ENCODE measurements at places on chromosomes 16 and 17.
A peak's percentile ranks its signal among the peaks of the same experiment; 100 is the strongest.

GRCh38 chr16:89092013-89092412 lies 1.6 kb upstream of the ACSF3 start:
- no peak for DNase-seq

GRCh38 chr17:50919321-50920040 lies 53.3 kb upstream of the TOB1 start:
- peak; percentile 94 for DNase-seq

DNA sequence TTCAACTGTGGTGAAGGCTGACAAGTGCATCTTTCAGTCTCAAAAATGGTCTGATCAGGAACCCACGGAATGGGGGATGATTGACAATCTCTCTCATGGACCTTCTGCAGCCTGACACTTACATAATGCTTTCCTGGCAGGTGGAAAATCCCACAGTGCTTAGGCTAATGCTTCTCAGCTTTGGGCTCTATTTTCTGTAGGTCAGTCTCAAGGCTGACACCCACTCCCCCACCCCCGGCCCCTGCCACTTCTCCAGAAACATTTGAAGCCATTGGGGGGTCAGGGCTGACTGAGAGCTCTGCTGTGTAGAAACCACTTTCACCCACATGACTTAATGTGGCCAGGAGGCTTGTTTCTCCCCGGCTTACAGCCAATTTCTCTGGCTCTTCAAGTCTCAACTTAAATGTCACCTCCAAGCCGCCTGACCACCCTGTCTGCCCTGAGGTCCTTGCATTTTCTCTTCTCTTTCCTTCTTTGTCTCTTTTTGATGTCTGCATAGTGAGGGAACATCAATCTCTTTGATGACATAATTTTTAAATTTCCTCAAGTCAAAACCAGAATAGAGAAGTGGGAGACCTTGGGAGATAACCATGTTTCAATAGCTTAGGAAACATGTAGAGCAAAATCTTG lies 16.7 kb upstream of the IRF8 start:
- DNase-seq, result no peak

DNA sequence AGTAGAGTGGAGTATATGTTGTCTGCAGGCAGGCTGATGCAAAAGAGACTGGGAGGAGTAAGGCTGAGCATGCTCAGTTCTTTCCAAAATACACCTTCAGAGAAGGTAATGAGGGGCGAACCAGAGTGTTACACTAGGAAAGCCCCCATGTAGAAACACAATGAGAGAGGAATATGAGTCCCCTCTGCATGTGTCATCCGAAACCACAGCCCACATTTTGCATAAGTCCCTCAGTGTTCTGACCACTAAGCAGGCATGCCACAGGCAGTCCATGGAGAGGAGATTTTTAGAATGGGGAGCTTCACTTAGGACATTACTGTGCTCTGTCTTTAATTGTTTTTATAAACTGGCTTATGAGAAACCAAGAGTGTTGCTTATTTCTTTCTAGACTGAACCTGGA lies 32.0 kb downstream of the SLC6A2 start:
- no peak for DNase-seq

GRCh38 chr17:63268827-63269226 lies 177.3 kb downstream of the CYB561 start:
- no peak for DNase-seq

DNA sequence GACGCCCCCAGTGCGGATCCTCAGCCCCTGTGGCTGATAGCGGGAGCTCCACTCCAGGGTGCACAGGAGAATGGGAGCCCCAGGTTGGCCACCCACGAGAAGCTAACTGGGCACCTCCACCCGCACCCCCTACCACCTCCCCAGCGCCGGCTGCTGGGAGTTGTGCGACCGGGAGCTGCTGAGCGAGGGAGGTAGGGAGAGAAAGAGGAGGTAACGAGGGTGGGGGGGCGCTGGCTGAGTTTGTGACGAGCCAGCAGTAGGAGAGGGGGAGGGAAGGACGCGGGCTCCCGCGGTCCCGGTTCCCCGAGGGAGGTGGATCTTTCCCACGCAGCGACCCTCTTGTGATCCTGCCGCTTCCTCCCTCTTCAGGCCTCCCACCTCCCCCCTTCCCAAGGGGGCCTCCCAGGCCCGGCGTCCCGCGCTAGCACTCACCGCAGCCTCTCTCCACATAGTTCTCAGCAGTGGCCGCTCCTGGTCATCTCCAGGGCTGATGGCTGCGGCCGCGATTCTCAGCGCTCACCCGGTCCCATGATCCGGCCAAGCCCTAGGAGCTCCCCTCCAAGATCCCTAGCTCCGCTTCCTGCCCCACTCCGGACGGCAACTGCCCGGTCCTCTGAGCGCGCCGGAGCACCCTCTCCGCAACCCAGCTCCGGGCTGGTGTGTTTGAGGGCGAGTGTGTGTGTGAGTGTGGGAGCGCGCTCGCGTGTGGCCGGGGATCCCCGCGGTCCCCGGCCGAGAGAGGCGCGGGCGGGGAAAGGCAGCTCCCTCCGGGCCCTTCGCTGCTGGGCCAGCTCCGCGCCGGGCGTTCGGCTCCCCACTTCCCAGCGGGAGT lies at the start of gene GRIN2A:
Gene GRIN2A, minus strand, starts transcription at position 207 of the 832 bp plus-strand sequence. CDS start 2,017 bp downstream, outside the sequence.
- DNase-seq, result no peak

DNA sequence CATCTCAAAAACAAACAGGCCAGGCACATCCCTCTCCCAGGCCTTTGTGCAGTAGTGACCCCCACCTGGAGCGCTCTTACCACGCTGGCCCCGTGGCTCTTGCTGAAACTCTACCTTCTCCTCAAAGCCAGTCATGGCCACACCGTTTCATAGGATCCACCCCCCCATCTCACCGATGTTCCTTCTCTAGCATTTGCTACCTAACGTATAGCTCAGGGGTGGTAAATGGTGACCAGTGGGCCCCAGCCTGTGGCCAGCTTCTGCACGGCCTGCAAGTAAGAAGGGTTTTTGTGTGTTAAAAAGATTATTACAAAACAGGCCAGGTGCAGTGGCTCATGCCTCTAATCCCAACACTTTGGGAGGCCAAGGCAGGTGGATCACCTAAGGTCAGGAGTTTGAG lies 43.8 kb downstream of the RMI2 start:
- no peak for DNase-seq

DNA sequence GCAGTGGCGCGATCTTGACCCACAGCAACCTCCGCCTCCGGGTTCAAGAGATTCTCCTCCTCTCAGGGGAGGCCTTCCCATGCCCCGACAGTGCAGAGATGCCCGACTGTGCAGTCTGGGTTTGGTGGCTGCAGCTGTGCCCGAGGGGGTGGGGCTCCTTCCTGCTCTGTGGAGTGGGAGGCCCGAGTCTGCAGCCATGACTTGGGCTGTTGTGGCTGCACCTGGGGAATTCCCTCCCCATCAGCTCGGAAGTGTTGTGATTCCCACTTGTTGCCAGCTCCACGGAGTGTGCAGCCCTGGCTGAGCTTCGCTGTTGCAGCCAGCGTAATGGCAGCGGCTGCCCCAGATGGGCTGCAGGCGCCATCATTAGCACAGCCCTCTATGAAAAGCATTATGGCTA lies 66.4 kb upstream of the SMIM36 start:
- DNase-seq, result no peak
